ENCODE measurements at places on chromosomes 16 and 17. TPM values are rescaled to one million over a fixed set of nuclear protein-coding genes. Genes with fewer than 3 reads are reported as not detected.
A peak's percentile ranks its signal among the peaks of the same experiment; 100 is the strongest.

GRCh38 chr17:28827672-28828071 lies 14.9 kb downstream of the FAM222B start:
- DNase-seq = no peak

DNA sequence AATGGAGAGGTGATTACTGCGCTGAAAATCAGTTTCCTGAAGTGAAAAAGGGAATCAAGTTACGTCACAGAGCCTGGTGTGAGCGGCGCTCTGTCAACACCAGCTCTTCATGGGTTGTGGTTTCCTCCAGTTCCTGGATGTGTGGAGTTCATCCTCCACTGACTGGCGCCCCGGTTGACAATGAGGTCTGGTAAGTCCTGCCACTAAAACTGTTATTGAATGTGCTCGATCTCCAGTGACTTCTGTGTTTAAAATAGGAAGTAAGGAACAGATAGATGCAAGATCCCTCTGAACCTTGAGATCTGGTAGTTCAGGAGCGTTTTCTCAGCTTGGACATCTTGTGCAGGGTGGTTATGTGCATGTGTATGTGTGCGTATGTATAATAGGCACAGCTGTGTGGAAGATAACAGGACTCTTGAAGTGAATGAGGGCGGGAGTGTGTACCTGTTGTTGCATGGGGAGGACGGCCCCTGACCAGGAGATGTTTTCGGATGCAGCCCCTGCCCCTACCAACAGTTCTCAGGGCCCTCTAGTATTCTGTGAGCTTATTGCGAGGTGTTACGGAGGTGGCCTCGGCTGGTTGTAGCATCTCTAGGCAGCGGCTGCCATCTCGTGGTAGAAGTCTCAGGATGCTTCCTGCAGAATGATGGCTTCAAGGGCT lies 22.0 kb upstream of the GOT2 start:
- peak; percentile 86 for DNase-seq

GRCh38 chr16:81384006-81384405 lies 60.6 kb upstream of the CMIP start:
- DNase-seq = no peak

- no peak for DNase-seq
Measured at GRCh38 chr17:59810894-59811153, 81.9 kb downstream of the TUBD1 start.

- no peak for DNase-seq
Measured at GRCh38 chr16:14564861-14565687, 65.0 kb downstream of the PARN start.

- DNase-seq = peak; percentile 18
Measured at GRCh38 chr17:80891397-80892018, 100.1 kb upstream of the CHMP6 start.

DNA sequence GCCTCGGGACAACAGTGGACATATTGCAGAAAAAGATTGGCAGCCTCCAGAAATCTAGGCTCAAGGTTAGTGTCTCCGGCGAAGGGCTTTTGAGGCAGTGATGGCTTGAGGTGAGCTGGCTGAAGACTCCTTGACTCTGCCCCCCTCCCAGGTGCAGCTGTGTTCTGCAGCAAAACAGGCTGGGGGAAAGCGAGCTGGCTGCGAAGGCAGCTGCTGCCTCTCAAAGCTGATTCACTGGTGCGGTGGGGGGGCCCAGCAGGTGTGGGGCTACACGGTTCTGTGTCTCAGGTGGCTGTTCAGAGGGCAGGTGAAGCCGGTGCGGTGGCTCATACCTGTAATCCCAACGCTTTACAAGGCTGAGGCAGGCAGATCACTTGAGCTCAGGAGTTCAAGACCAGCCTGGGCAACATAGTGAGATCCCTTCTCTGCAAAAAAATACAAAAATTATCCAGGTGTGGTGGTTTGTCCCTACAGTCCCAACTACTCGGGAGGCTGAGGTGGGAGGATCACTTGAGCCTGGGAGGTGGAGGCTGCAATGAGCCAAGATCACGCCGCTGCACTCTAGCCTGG lies 22.9 kb downstream of the C16orf96 start:
- no peak for DNase-seq

DNA sequence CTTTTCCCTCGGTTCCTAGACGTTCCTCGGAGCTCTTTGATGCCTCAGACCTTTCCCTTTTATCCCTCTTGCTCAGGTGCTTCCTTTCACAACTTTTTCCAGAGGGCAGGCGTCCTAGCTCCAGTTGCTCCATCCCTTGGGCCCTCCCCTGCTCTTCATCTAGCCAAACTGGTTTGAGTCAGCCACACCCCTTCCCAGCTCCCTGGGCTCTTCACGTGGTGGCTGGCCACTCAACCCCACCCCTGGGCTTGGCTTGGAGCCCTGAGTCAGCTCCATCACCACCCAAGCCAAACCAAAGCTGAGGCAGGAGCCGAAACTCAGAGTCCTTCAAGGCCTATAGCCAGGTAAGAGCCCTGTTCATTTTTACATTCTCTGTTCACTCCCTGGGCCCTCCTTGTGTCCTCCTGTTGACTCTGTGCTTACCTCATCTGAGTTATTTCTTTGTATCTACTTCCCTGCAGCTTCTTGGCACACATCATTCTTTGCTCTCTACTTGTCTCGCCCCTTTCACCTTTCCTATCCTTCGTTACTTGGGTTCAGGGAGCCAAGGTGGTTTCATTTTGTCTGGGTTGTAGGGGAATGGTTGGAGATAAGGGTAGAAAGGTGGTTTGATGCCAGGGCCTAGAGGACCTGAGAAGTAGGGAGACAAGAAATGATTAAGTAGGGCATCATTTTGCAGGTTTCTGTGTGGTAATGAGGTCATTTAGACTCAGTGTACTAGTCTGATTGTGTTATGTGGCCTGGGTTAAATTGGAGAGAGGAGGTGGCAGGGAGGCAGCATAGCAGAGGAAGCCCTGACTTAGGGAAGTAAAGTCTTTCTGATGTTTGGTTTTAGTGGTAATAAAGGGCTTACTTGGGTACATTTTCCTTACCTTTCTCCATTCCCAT lies 7.6 kb upstream of the PHKG2 start:
- DNase-seq = no peak

DNA sequence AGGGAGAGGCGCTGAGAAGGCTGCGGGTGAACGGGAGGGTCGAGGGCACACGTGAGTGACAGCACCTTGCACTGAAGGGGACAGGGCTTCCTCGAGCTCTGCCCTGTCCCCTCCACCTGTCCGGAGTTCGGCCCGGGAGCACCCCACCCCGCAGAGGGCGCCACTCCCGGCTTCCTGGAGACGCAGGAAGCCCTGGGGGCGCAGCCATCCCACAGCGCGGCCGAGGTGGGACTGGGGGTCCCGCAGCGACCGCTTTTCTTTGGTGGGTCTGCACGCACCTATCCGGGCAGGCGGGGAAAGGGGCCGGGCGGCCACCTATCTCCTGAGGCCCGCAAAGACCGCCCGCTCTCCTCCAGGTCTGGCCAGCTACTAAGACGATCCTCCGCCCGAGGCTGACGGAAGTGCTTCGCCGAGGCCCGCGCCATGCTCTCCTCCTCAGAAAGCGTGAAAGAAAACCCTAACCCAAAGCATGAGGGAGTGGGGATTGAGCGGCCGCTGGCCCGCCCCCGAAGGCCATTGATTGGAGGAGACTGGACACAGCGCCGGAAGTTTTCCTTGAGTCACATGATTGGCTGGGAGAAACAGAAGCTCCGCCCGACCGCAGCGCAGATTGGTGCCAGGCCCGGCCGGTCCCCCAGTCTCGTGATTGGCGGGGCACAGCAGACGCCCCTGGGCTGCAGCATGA lies 34.4 kb downstream of the DDX19A start:
- peak; percentile 95 for DNase-seq

DNA sequence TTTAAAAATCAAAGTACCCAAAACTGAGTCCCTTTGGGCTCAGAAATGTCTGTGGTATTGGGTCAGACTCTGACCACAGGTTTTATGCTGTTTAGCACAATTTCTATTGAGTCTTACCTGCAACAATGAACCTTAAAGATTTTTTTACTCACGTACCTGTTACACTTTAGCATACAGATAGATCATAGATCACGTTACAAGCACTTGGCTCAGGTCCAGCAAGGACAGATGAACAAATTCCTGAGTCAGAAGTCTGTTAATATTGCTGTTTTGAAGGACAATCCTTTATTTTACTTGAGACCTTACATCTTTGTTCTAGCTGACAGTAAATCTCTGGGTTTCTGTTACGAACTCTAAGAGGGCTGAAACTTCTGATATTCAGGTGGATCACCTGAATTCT lies 12.8 kb downstream of the SLC7A6OS start:
- DNase-seq = no peak

DNA sequence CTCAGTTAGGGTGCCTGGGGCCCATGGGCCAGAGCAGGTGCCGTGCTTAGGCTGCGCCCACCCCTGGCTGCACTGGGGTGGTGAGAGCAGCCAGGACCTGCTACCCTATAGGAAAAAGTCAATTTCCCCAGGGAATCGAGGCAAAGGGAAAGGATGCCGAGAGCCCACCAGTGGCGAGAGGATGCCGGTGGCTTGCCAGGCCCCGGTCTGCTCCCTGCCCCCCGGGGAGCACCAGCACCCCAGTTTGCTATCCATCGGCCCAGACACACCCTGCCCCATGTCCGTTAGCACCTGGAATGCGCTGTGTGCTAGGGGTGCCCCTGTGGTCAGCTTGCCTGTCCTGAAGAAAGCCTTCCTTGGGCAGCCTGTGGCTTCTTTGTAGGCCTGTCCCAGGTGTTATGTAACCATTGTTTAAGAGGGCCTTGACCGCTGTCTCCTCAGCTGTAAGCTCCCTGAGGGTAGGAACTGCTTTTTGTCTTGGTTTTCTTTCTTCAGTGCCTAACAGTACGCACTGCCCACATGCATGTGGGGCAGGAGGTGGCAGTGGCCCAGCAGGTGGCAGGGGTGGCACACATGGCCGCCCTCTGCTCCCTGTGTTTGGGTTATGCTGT lies 40.8 kb downstream of the NT5M start:
- no peak for DNase-seq

GRCh38 chr17:83125515-83126274 lies 46.3 kb downstream of the METRNL start:
- no peak for DNase-seq

DNA sequence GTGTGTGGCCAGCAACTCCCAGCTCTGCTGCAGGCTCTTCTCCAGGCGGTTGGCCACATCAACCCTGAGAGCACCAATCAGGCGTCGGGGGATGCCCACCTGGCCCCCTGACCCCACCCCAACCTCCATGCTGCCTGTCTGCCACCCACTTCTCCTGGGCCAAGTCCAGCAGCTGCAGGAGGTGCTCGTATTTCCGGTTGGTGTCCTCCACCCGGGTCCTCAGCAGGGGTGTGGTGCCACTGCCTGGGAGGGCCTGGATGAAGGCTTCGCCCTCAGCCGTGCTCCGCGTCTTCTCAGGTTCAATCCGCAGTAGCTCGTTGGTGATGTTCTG lies 44.6 kb downstream of the UBN1 start:
- no peak for DNase-seq

- no peak for DNase-seq
Measured at GRCh38 chr16:46832757-46833459, 1.9 kb upstream of the C16orf87 start.

GRCh38 chr16:81620796-81621195 lies 158.3 kb upstream of the PLCG2 start:
- no peak for DNase-seq

GRCh38 chr17:10155371-10156076 lies 42.9 kb downstream of the GAS7 start:
- no peak for DNase-seq

GRCh38 chr16:84631886-84632285 lies 14.0 kb upstream of the COTL1 start:
- no peak for DNase-seq

- peak; percentile 49 for DNase-seq
Measured at GRCh38 chr17:12637015-12637414, 28.7 kb upstream of the MYOCD start.

DNA sequence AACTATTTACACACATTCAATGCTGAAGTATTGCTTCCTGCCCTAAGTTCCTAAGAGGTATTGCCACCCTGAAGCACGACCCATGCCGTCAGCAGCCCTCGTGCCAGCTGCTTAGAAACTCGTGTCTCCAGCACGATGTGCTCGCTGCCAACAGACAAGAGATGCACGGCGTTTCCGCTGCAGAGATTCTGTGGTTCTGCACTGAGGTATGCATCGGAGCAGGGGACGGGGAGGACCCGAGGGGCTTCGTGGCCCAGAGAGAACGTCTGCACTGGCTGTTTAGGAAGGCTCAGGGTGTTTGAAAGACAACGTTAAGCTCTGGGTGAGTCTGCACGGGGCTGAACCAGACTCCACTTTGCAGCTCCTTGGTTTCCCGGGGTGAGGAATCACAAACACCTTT lies 82.7 kb upstream of the CREBBP start:
- DNase-seq = no peak

GRCh38 chr17:17060930-17061329 lies 18.7 kb downstream of the MPRIP start:
- no peak for DNase-seq

DNA sequence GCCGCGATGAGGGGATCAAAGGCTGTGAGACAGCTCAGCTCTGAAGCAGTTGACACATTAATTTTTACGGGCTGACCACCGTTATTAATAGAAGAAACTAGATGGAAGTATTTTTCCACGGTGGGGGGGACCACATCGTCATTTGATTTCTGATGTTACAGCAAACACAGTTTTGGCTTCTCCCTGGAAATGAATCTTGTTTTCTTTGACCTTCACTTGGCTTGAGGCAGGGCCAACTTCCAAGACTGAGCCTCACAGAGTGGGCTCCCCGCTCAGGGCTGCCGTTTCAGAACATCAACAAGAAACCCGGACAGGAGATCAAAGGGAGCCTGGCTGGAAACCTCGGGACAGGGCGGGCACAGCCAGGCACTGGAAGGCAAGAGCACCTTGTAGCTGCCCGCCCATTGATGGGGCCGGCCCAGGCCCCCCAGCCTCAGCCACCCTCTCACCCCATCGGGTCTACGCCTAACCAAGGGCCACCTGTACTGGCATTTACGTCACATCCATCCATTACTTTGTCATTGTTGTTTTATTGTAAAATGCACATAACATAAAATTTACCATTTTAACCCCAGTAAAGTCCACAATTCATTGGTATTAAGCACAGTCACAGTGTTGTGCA lies 124.6 kb downstream of the C16orf95 start:
- no peak for DNase-seq

DNA sequence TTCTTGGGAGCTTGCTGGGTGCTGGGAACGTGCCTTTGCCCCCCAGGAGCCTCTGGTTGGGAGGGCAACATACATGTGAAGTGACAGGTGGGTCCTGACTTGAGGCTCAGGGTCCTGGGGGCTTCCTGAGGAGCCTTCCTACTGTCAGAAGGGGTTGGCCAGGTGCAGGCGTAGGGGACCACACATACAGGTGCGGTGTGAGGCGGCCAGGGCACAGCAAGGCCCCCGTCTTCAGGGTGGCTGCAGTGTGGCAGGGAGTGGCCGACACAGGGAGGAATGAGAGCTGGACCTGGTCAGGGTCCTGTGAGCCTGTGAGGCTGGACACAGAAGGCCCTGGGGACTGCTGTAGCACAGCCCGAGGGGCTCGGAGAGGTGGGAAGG lies 10.6 kb downstream of the TCF25 start:
- DNase-seq = no peak

Gene NOB1
- total RNA-seq = 42.7 TPM

Gene MILR1
- total RNA-seq = 2.4 TPM

Gene WFIKKN1
- 0.43 TPM for total RNA-seq

Gene SCARF1
- not detected for total RNA-seq

Gene SLC38A8
- total RNA-seq = not detected

Gene GAS2L2
- total RNA-seq = not detected

Gene TP53TG3
- total RNA-seq = not detected

Gene SCNN1B
- not detected for total RNA-seq

Gene KRTAP2-1
- not detected for total RNA-seq

Gene TBC1D3C
- total RNA-seq = not detected

Gene HBA1
- 2.2 TPM for total RNA-seq

Gene PRAC2
- total RNA-seq = not detected
